Cardiac muscle cell (in vitro differentiated cells and primary cell): ENCODE measurements at places on chromosomes 6 and 20. TPM values are rescaled to one million over a fixed set of nuclear protein-coding genes. Genes with fewer than 3 reads are reported as not detected.

GRCh38 chr20:17626217-17627007 is 55.6 kb downstream of the RRBP1 start:
- no peak for DNase-seq

- DNase-seq: no peak
These were observed 368.7 kb downstream of the HAO1 start for GRCh38 chr20:7571521-7572055.

Gene MATN4
- polyA plus RNA-seq: not detected in 2 replicates

DNA sequence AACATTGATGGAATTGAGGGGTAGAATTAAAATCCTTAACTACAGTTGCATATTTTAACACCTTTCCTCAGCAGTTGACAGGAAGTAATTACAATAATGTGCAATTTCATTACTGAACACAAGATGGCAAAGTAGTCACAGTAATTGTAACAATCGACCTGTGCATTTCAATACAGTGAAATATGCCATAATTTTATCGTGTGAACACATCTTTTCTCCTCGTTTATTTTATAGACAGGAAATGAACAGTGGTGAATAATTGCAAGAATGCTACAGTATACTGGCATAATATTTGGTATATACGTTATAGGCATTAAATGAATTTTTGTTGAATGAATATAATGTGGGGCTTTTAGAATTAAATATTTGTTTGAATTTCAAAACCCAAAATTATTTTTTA is 25.0 kb downstream of the CYB5R4 start:
- DNase-seq: peak; percentile 49

DNA sequence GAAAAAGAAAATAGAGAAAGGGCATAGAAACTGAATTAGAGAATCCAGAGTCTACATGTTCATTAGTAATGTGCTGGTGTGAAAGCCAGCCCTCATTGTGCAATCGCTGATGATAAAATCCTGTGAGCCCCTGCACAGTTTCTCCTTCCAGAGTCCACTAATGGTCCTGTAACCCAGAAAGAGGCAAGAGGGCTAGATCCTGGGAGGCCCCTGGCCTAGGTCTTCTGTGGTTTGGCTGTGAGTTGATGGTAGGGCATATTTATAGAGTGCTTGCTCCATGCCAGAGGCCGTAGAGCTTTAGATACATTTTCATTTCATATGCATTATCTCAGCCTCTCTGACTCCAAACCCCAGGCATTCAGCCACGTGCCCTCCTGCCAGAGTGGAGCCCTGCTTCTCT is 94.9 kb upstream of the MTHFD1L start:
- no peak for DNase-seq

DNA sequence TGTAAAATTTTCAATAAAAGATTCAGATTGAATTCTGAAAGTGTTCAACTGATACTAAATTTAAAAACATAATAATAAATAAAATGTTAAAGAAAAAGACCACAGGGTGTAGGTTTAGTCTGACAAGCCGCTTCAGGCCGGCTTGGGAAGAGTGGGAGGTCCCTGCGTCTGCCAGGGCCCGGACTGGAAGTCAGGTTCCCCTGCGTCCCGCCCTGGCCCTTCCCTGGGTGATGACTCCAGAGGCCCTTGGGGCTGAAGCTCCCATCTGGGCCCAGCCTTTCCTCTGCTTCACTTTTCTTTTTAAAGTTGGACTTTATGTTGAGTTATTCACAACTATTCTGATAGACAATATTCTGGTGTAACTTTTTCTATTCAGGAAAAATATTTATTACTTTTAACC is 93.3 kb downstream of the SMOC2 start:
- DNase-seq: no peak

- no peak for DNase-seq
These were observed 20.0 kb downstream of the PNLDC1 start for GRCh38 chr6:159819932-159820640.

GRCh38 chr6:16028966-16029365 is 99.9 kb upstream of the MYLIP start:
- no peak for DNase-seq

DNA sequence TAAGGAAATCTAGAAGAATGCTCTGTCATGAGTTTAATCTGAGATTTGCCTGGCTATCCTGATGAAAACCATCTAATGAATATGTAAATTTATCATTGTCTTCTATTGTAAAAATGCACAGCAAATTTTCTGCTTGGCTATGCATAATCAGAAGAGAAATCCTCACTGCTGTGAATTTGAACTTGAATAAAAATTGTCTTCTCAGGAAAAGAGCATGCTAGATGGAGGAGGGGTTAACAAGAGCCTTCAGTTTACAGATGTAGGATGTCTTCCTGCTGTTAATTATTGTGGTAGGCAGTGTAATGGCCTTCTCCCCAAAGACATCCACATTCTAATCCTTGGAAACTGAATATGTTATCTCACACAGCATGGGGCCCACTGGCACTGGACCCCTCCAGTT is 45.8 kb downstream of the ANKEF1 start:
- DNase-seq: no peak

GRCh38 chr6:21263531-21264287 is 329.8 kb upstream of the SOX4 start:
- peak; percentile 43 for DNase-seq

- DNase-seq: no peak
These were observed 4.4 kb upstream of the PLCB1 start for GRCh38 chr20:8127553-8128255.

GRCh38 chr6:131023834-131024504 is 39.1 kb downstream of the EPB41L2 start:
- peak; percentile 80 for DNase-seq

DNA sequence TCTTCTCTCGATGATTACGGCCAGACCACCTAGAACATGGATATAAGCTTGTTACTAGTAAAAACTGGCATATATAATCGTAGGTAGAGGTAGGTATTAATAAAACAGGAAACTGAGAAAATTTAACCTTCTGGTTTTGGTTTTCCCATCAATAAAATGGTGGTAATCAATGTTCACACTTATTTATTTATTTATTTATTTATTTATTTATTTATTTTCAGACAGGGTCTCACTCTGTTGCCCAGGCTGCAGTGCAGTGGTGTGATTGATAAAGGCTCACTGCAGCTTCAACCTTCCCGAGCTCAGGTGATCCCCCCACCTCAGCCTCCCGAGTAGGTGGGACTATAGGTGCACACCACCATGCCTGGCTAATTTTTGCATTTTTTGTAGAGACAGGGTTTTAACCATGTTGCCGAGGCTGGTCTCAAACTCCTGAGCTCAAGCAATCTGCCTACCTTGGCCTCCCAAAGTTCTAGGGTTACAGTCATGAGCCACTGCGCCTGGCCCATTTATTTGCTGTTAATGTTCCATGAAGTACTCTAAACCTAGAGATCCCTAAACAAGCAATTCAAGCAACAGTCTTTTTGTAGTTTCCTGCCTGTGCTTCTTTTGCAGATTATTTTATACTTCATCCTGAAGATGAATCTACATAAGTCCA is 11.5 kb downstream of the TOMM6 start:
- no peak for DNase-seq

GRCh38 chr20:64139199-64140060 is 24.8 kb upstream of the MYT1 start:
- DNase-seq: no peak

- DNase-seq: peak; percentile 12
These were observed 64.9 kb upstream of the RREB1 start for GRCh38 chr6:7042654-7043545.

GRCh38 chr20:4867051-4867450 is 134.3 kb downstream of the SLC23A2 start:
- no peak for DNase-seq

DNA sequence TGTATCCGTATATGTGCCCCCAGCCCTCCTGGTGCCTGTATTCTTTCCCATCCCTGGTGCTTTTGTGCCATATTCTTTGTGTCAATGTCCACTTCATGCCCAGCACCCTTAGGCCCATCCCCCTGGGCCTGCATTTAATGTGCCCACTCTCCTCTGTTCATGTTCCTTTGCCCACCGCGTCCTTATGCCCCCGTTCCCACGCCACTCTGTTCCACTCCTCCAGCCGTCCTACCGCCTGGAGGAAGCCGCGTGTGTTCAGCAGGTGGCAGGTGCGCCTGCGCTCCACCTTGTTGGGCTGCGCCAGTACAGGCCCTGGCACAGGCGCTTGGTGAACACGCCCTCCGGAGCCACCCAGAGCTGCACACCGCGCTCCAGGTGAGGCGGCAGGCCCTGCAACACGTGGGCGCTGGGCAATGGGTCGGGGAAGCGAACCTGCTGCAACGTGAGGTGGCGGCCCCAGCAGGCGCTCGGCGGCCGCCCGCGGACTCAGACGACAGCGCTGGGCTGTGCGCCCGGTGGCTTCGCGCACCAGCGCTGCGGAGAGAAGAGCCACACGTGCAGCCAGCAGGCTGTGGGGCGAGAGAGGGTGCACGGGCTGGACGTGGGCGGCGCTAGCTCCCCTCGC is 4.0 kb upstream of the FOXS1 start:
- no peak for DNase-seq

DNA sequence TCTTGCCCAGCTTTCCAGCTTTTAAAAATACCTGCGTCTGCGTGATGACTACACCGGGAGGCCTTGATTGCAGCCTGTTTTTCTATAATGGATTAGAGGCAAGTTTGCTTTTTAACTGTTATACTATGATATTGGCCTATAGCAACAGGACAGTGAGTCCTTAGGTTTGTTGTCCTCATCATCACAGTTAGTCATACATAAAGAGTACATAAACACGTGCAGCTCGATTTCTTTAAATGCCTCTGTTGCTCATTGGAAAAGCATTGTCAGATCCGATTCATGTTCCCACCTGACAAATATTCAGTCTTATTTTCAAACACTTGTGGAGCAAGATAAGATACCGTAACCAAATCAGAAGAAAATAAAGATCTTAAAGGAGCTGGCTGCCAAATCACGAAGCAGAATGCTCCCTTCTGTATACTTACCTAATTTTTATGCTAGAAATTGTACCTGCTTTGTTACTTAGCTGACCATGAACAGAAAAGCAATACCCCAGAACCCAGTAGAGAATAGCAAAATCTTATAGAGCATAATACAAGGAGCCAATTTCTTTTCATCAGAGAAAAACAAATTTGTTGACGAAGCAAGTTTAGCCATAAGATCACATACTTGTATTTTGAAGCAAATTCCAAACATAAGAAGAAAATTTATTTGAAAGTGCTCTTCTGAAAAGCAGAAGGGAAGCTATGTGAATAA is 100.4 kb downstream of the TMEM200A start:
- DNase-seq: no peak

Gene EYA4
- 0.06 and 0.11 TPM in 2 replicates for polyA plus RNA-seq

Gene BPIFB6
- polyA plus RNA-seq: not detected in 2 replicates

Gene NHLRC1
- polyA plus RNA-seq: 1.3 and 2.2 TPM in 2 replicates

DNA sequence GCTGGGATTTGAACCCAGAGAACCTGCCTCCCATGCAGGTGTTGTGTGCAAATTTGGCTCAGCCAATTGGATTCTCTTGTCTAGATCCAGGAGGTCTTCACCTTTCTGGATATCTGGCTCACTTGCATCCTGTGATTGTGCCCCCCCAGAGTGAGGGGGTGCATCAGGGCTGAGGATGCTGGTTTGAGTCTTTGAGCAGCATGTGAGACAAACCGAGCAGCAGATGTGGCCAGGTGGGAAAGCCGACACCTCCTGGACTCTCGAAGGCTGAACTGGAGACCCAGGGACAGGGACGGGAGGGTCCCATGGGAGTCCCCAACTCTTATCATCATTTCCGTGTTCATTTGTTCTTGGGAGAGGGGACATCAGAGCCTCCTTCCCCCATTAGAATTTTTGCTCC is 30.6 kb upstream of the SULF2 start:
- no peak for DNase-seq

Gene PRICKLE4
- polyA plus RNA-seq: 6.4 and 9.3 TPM in 2 replicates

DNA sequence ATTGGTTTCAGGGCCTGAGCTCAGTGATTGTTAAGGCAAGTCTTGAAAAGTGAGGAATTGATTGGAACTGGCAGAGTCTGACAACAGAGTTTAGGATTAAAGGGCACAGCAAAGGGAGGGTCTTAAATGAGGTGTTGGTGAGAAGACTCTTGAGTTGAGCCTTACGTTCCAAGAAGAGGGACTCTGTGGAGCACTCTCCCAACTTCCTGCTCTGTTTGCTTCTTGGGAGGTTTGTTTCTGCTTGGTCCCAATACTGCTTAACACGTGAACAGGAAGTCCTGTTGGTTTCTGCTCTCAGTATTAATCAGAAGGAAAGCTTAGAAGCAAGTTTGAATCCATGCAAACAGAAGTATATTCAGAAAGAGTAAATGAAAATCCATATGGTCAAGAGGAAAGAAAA is 15.6 kb upstream of the SYNDIG1 start:
- no peak for DNase-seq

GRCh38 chr6:163427498-163428254 is 13.2 kb downstream of the QKI start:
- no peak for DNase-seq

DNA sequence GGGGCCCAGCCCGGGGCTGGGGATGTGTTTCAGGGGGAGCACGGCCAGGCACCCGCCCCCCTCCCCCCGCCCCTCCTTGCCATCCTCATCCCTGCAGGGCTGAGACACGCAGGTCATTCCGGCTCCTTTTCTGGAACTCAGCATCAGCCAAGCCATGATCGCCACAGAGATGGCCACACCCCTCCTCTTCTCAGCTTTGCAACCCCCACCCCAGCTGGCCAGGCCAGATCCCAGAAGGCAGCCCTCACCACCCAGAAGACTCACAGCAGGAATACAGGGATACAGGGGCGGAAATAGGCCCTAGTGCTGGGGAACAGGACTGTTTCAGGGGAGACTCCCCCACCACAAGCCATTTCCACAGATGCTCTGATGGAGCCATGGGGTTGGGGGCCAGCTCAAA is 33.5 kb downstream of the YTHDF1 start:
- DNase-seq: no peak

- DNase-seq: no peak
These were observed 7.8 kb upstream of the RUNX2 start for GRCh38 chr6:45320349-45320748.

Gene COL19A1
- 0.10 TPM in 1 of 2 replicates, not detected in the other for polyA plus RNA-seq

- DNase-seq: no peak
These were observed 15.4 kb upstream of the L3MBTL1 start for GRCh38 chr20:43492101-43492500.

Gene NKX2-2
- polyA plus RNA-seq: not detected in 2 replicates

Gene SYTL3
- 11.4 and 15.9 TPM in 2 replicates for polyA plus RNA-seq
